Left forelimb (tissue), 1 donor: ENCODE measurements at places on chromosomes 4 and X.

DNA sequence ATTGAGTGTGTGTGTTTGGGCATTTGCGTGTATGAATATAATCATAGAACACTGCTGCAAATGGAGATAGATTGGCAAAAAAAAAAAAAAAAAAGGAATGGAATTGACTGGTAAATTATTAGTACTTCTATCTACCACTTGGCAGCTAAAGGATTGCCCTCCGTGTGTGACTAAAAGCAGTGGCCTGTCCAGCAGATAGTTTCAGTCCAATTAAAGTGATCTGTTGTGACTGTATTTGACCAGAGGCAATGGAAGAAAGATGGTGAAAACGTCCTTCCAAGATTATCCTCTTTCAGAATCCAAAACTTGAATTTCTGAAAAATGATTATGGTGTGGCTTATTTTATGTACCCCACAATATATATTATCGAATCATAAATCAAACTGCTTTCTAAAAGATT, 19.5 kb upstream of the TENM3 start:
- no peak for DNase-seq

- DNase-seq, result no peak
These were observed 114.8 kb downstream of the BCOR start for GRCh38 chrX:39982948-39983347.

DNA sequence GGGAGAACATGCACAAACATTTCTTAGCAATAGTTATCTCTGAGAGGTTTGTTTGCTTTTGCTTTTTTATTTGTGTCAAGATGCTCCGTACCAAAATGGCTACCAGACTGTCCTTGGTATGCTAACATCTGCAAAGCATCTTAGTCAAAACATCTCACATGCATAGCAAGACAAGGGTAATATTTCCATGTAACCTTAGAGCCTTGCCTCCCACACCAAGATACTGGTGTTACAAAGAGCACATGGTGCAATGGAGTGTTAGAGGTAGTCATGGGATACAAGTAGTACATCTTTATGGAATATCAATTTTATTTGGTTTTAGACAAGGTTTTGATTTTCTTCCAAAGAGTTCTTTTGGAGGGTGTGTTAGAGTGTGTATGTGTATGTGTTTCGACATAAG, 109.7 kb downstream of the NR3C2 start:
- no peak for DNase-seq

GRCh38 chr4:520683-521023, 21.6 kb downstream of the PIGG start:
- DNase-seq, result no peak

DNA sequence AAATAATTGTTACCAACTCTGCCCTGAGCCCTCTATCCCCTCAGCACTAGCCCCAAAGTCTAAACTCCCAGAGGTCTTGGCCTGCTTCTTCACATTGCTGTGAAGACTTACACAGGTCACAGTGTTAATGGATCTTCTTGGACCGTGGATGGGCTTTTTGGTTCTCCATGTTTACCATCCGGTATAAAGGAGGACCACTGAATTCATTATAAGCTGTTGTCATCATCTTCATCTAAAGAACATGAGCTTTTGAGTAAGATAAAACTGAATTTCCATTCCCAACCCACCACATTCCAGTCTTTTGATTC, 8.5 kb downstream of the NUDT11 start:
- DNase-seq, result no peak

DNA sequence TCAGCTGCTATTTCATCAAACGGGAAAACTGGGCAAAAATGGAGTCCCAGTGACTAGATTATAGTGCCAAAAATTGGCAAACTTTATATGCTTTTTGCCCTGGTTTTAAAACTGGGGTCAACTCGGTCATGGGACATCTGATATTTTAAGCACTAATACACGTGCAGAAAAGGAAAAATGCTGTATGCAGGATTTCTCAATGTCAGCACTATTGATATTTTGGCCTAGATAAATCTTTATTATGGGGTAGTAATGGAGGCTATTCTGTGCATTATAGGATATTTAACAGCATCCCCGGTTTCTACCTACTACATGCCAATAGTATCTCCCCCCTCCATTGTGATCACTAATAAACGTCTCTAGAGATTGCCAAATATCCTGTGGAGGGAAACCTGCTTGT, 870.9 kb upstream of the IGFBP7 start:
- no peak for DNase-seq

DNA sequence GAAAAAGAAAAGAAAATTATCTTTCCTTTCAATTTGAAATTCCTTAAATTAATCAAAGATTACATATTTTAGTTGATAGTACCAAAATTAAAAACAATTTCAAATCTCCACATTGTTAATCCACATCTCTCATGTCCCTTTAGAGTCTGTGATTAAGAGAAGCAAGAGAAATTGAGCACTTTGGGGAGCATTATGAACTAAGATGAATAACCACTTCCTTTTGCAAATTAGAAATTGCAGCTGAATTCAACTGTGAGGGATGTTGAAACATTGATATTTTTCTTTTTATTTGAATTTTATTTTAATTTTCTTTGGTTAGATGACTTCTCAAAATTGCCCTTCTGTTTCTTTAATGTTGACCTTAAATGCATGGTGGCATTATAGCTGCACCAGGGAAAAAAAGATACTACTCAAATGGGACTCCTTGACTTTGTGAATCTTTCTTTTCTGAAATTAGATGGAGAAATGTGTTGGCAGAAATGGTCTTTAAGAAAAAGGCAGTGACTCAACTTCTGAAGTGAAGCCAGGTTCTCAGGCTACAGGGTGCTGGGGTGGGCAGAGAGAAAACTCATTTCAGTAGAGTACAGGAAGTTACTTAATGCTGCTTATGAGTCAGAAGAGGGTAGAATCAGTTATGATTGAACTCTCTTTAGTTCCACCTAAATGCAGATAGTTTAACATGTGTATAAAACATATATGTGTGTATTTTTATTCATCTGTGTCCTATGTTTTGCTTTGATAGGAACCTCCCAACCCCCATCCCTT, 92.0 kb upstream of the TNIP3 start:
- DNase-seq, result no peak

- DNase-seq, result no peak
These were observed 127.5 kb upstream of the NRK start for GRCh38 chrX:105694839-105695238.

GRCh38 chr4:100098681-100099080, 91.6 kb downstream of the DDIT4L start:
- no peak for DNase-seq

DNA sequence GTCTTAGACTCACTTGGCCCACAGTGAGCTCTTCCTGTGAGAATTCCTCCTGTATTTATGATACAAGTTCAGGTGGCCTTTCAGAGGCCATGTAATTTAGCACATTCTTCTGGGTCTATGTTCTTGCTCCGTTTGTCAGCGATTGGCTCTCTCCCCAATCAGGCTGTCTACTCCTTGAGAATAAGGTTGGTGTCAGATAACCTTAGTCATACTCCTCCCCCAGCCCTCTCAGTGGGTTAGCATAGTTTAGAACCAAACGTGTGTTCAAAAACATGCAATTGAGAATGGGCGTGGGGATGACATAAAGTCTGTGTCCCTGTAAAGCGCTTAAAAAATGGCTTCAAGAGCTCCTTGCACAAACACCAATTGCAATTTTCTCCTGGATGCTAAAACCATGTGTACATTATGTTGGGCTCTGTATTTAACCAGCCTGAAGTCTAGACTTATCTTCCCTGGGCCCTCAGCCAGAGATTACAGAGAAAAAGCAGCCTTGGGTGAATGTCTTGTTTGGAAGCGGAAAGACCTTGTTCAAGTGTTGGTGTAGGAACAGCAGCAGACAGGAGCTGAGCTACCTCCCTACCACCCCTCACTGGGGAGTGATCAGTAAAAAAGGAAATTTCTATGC, 9.9 kb upstream of the CT47C1 start:
- DNase-seq, result no peak

GRCh38 chrX:119502727-119503483, 34.7 kb downstream of the SLC25A5 start:
- DNase-seq, result no peak

- DNase-seq, result no peak
These were observed 38.6 kb downstream of the PRSS12 start for GRCh38 chr4:118314221-118314620.

DNA sequence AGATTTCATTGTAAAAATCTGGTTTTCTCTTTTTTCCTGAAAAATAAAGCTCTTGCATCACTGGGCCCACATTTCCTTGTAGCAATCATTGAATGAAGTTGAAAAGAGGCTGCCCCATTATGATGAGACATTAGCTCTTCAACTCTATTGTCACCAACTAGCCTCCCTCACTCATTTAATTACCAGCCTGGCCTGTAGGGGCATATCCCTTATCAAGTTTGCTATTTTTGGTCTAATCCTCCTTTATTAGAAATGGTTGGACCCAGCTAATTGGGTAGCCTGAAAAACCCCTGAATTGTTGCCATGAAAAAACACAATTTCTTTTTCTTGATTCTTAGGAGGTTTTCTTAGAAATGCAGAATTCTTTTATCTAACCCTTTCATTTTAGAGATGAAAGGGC, 164.6 kb upstream of the CASK start:
- no peak for DNase-seq

DNA sequence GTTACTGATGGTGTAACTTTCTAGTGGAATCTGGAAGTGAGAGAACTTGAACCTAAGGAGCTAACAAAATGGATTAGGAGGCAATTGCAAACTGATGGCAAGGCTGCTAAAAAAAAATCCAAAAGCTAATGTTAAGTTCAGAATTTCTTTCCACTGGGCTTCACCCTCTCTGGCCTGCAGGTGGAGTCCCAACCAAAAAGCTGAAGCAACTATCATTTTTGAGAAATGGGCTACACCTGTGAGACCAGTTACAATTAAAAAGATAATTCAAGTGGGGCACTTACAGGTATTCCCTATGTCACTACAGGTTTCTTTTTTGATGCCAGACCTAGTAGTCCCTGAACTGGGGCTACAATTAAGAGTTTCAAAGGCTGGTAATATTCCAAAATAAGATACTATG, 142.1 kb upstream of the FTHL17 start:
- DNase-seq, result no peak

GRCh38 chr4:7559741-7560395, 125.1 kb upstream of the PSAPL1 start:
- no peak for DNase-seq

DNA sequence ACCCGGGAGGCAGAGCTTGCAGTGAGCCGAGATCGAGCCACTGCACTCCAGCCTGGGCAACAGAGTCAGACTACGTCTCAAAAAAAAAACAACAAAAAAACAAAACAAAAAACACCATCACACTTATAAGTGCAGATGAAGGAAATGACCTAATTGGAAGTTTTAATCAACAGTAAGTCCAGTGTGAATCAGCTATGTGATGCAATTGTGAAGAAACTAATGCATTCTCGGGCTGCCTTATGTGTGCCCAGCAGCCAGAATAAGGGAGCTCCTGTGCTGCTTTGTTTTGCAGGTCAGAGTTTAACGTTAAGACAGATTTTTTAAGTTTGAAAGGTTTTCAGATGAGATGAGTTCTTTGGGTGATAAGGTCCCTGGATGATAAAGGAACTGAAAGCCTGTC, 10.8 kb downstream of the DAPP1 start:
- DNase-seq, result no peak

DNA sequence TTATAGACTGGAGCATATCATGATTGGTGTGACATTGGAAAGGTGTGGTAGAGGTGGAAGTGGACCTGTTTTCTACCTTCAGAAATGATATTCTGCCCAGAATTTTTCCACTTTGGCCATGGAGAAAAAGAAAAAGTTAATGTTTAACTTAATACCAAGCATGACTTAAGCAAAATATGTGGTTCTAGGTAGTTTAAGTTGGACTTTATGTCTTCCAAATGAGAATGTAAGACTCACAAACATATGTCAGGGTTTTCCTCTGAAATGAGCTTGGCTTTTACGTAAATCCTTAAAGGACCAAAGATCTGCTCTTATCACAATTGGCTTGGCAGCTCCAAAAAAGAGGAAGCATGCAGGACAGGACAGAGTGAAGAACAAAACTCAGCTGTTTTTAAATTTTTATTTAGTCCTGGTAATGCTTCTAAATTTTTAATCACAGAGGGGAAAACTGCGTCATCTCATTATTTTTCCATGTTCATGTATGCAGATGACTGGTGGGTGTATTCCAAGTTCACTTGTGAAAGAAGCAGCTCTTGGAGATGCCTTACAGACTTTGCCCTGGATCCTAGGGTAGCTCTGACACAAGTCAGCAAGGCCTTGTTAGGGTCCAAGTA, 98.2 kb downstream of the ANK2 start:
- DNase-seq, result no peak

DNA sequence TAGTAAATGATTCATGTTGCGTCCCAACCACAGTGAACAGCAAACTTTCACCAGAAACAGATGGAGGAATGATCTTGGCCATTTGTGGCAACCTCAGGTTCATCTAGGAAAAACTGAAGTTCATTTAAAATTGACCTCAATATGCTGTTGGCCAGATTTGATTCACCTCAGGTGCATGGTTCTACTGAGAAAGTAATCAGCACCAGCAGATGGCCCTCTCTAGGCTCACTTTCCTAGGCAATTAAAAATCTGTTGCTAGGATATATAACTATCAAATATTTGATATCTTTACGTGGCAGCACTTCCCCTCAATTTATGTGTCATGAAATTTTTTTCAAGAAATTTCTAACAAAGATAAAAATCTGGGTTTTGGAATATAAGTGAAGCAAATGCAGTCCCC, 344.7 kb downstream of the GALNTL6 start:
- DNase-seq, result no peak

DNA sequence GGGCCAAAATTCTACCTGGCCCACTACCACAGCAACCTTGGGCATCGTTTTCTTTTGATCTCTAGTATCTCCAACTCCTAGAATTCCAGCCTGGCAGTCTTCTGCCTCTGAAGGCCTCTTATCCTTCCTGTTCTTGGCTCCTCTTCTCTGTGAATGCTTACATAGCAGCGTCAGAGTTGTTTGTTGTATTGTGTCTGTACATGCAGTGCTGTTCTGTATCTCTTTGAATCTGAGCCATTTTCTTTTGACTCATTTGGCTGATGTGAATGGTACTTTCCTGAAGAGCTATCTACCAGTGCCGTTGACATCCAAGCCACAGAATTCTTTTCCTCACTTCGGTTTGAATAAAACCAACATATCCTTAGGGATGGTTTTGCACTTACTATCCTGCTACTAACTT, 79.2 kb downstream of the TMEM164 start:
- no peak for DNase-seq
